M059J (cell line): ENCODE measurements at places on chromosomes 5 and 9. TPM values are rescaled to one million over a fixed set of nuclear protein-coding genes. Genes with fewer than 3 reads are reported as not detected.

Gene IFNB1
- total RNA-seq, result 0.52 TPM in 1 of 2 replicates, not detected in the other

Gene DOK3
- total RNA-seq, result 2.2 and 6.7 TPM in 2 replicates

DNA sequence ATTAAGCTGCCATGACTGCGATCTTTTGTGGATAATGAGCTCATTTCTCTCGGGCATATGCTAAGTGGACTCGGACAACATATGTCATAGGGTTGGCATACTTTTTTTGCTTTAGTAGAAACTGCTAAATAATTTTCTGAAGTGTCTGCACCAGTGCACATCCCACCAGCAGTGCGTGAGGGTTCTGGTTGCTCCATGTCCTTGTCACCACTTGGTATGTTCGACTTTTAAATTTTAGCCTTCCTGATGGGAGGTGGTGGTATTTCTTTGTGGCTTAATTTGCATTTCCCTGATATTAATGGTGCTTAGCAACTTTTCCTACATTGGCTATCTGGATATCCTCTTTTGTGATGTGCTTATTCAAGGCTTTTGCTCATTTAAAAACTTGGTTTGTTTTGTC is 57.8 kb upstream of the NRARP start:
- no peak for DNase-seq

GRCh38 chr5:67012171-67012570 is 184.4 kb downstream of the CD180 start:
- peak; percentile 69 for DNase-seq

Gene COL15A1
- total RNA-seq, result 2.9 and 4.2 TPM in 2 replicates

Gene IL4
- total RNA-seq, result not detected in 2 replicates

DNA sequence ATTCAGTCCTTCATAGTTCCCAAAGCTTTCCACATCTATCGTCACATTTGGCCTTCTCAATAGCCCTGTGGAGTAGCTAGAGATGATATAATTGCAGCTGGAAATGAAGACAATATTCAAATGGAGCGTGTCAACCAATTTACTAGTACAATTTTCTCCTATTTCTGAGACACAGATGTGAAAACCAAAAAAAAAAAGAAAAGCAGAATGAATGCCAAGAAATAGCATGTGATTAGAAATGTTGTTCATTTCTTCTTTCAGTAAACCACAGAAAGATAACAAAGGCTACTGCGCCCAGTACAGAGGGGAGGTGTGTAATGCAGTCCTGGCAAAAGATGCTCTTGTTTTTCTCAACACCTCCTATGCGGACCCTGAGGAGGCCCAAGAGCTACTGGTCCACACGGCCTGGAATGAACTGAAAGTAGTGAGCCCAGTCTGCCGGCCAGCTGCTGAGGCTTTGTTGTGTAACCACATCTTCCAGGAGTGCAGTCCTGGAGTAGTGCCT is 99.0 kb downstream of the MUSK start:
- no peak for DNase-seq

Gene F2RL1
- 118 and 125 TPM in 2 replicates for total RNA-seq

GRCh38 chr5:44991693-44992092 is 182.9 kb downstream of the MRPS30 start:
- no peak for DNase-seq

- no peak for DNase-seq
Observed at GRCh38 chr9:135341612-135342169, 137.9 kb upstream of the PPP1R26 start.

Gene ALDH1A1
- 0.07 and 0.71 TPM in 2 replicates for total RNA-seq

Gene PCDHGC5
- 2.0 and 2.2 TPM in 2 replicates for total RNA-seq

Gene TLE1
- 21.9 and 31.7 TPM in 2 replicates for total RNA-seq

DNA sequence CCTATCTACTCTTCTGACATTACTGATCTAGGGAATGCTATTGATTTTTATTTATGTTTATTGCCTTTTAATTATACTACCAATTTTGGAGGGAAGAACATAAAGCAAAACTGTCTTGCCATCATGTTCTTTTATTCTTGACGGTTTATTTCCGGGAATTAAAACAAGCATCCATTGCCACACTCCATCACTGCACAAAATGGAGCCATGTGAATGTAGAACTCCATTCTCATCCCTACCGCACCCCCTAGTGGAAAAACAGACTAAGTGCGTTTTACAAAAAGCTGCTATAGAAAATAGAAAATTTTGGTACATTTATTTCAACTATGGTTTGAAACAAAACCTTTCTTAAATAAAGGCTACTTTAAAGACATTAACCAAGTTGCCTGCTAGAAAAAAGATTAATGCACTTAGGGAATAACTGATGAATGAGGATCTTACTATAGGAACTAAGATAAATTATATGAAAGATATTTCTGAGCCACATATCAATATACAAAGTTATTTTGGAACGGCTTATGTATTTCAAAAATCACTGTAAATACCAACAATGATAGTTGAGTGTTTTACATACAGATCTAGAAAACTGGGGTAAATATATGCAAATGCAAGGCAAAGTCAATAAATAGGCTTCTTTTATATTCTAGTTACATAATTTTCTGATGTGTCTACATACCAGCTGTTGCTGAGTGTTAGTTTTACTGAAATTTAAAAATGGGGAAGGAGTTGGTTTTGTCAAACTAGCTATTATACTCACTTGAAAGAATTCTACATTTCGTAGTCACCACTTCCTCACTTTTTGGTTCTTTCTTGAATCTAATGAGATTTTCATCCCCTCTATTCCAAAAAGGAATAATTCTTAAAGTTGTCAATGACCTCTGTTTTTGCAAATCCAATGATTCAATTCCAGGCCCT is 26.5 kb downstream of the OXCT1 start:
- peak; percentile 62 for DNase-seq

DNA sequence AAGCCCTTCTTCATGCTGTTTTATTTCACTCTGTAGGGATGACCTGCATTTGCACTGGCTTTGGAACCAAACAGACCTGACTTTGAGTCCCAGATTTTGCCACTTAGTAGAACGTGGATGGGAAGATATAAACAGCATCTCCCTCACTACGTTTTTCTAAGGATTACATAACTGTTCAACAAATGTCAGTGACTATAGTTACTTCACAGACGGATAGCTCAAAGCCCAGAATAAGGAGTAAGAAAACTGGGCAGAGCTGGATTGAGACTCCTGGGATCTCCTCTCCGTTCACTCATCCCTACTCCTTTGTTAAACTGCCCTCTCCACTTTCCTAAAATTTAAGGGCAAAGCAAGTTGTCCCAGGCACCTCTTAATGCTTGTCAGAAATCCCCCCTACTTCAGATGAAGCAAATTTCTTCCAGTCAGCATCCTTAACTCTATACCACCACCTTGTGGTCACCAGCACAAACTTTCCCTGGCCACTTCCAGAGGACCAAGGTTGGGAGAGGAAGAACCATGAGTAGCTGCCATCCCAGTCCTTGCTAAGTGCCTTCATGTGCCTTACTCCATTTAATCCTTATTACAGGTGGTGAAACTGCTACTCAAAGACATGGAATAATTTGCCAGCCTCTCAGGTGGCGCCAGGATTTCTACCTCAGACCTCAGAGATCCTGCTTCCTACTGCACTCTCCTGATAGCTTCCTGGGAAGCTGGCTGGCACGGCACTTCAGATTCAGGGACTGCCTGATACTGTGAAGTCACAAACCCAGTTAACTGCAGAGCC is 38.4 kb downstream of the EGR1 start:
- peak; percentile 66 for DNase-seq

DNA sequence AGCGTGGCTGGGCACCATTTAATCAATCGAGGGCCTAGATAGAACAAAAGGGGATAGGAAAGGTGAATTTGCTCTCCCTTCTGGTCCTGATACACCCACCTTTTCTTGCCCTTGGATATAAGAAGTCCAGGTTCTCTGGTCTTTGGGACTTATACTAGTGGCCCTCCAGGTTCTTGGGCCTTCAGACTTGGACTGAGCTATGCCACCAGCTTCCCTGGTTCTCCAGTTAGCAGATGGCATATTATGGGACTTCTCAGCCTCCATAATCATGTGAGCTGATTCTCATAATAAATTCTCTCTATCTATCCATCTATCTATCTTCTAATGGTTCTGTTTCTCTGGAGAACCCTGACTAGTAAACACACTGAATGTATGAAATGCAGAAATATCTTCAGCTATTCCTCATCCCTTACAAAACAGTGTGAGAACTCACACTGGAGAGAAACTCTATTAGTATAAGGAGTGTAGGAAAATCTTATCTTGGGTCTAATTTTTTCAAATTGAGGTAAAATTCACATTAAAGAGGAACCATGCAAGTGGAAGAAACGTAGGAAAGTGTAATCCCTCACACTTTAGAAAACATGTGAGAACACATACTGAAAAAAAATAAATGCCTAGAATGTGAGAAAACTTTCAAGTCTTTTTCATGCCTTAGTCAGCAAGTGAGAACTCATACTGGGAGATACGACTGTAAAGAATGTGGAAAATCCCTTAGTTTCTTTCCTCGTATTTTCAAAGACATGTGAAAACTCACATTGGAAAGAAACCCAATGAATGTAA is 15.5 kb downstream of the PCDHB15 start:
- DNase-seq, result peak; percentile 17

GRCh38 chr5:141512390-141512910 is 23.6 kb downstream of the PCDHGC5 start:
- peak; percentile 46 for DNase-seq

DNA sequence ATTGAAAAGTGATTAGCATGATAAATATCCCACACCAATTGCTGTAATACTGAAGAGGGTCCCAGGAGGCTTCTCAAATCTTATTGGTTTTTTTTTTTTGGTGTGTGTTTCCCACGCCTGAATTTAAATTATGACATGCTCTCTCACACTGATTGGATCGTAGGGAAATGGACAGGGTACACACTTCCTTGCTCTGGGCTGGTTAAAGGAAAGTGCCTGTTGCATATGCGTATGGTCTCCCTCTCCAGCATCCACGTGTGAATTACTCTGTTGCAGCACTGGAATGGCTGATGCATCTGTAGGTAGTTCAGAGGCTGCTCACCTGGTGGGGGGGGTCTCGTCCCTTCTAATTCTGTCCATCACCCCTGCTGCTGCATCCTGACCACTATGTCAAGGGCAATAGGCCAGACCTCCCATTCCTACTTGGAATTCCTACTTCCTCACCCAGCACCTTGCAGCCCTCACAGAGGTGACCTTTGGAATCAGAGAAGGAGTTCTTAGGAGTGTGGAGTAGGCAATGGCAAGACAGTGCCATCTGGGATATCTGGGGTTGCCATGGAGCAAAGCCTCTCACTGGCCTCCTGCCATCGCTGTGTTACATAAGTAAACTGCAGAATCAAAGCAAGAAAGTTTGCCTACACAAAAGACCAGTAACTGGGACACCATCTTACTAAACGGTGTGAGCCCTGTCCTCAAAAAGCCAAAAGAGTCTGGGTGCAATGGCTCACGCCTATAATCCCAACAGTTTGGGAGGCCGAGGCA is 71.4 kb upstream of the FBXW11 start:
- DNase-seq, result no peak

Gene TRAF2
- 13.6 and 26.8 TPM in 2 replicates for total RNA-seq

GRCh38 chr9:7164440-7165330 is 406.9 kb downstream of the KDM4C start:
- DNase-seq, result no peak
